ENCODE measurements at places on chromosomes 5 and 9. TPM values are rescaled to one million over a fixed set of nuclear protein-coding genes. Genes with fewer than 3 reads are reported as not detected.

Gene DNAI1
- not detected for total RNA-seq

Gene NIM1K
- 0.13 TPM for total RNA-seq

Gene TMEM215
- not detected for total RNA-seq

Gene MCC
- 0.18 TPM for total RNA-seq

Gene SPTLC1
- total RNA-seq: 67.0 TPM

Gene GGTA1
- not detected for total RNA-seq

Gene MYORG
- total RNA-seq: 0.82 TPM

Gene NPR3
- total RNA-seq: not detected

Gene CYLC2
- total RNA-seq: not detected

Gene LECT2
- not detected for total RNA-seq

Gene PCDHB14
- not detected for total RNA-seq

Gene CXCL14
- not detected for total RNA-seq

Gene SPATA31E1
- not detected for total RNA-seq

Gene KCNIP1
- not detected for total RNA-seq

Gene FBP2
- total RNA-seq: not detected

Gene SEMA6A
- total RNA-seq: 0.42 TPM

Gene PCDHGB4
- total RNA-seq: not detected

Gene SMIM33
- total RNA-seq: not detected

Gene ACOT12
- not detected for total RNA-seq

Gene KLF9
- 11.9 TPM for total RNA-seq

Measured in K562 (cell line).